Activated T-cell treated with anti-CD3 and anti-CD28 coated beads, Interleukin-2, amount 50 U/mL, for 4 hours (primary cell): ENCODE measurements at places on chromosomes 12 and 14.

GRCh38 chr12:22765421-22766130, 140.6 kb downstream of the ETNK1 start:
- DNase-seq, result no peak

GRCh38 chr12:27013611-27014084, 536 bp downstream of the TM7SF3 start:
- DNase-seq, result no peak

DNA sequence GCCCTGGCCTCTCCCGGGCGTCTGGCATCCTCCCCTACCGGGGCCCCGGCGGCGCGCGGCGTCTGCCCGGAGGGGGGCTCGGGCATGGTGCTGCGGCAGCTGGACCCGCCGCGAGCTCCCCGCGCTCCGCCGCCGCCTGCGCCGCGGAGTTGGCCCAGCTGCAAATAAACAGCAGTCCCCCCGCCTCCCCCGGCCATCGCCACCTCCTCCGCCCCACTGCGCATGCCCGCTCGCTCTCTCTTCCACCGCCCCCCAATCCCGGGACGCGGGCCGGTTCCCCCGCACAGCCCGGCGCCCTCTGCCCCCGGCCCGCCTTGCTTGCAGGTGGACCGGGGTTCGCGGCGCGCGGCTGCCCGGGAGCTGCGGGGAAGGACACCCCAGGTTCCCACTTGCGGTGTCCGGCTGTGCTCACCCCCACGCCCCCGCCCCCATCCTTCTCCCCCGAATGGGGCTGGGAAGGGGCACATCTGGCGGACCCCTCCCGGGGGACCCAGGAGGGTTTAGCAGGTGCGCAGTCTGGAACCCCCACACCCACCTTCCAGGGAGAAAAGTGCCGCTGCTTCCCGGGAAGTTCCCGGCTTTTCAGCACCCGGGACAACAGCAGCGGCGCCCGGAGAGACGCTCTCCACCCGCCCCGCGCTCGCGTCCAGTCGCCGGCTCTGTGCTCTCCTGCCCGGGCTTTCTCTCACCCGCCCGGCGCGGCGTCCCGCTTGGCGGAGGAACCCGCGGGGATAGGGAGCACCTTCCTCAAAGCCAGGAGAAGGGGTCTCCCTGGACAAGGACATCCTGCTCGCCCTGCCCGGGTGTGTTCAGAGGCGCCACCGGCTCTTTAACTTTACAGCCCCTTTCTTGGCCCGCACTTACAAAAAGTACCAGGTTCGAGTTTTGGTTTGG, at the start of gene TMTC1:
TMTC1 (minus strand) TSS at position 170 of the 894 bp plus-strand sequence. CDS start 191 bp downstream, outside the sequence.
- DNase-seq, result no peak

GRCh38 chr14:84340938-84341337, 1189.0 kb upstream of the FLRT2 start:
- DNase-seq, result no peak

- DNase-seq, result no peak
Measured at GRCh38 chr12:43951286-43951685, 115.4 kb downstream of the TMEM117 start.

- DNase-seq, result peak; percentile 40
Measured at GRCh38 chr12:48105321-48105866, 485 bp downstream of the SENP1 start.

DNA sequence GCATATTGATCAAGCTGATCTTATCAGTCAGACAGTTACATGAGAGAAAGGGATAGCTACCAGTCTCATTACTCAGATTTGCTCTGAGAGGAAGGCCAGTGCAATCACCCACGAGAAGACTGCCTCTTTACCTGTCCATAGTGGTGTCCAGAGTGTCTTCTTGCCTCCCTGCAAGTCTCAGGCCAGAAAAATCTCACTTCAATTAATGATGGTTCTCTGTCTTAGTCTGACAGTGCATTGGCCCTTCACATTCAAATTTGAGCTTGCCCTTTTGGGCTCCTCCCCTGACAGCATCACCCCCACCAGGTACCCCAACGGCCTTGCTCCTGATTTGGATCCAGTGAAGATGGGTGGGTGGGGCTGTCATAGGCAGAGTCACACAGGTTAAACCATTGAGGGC, at the start of gene AICDA:
AICDA (minus strand) TSS at position 231 of the 400 bp plus-strand sequence; CDS start at position 139, 92 bp downstream.
- no peak for DNase-seq

- DNase-seq, result no peak
Measured at GRCh38 chr12:83865431-83865830, 1047.2 kb downstream of the SLC6A15 start.
